T47D (cell line): ENCODE measurements at places on chromosomes 7 and 10.

GRCh38 chr10:110546077-110546476, 21.4 kb upstream of the SMC3 start:
- no peak for DNase-seq

DNA sequence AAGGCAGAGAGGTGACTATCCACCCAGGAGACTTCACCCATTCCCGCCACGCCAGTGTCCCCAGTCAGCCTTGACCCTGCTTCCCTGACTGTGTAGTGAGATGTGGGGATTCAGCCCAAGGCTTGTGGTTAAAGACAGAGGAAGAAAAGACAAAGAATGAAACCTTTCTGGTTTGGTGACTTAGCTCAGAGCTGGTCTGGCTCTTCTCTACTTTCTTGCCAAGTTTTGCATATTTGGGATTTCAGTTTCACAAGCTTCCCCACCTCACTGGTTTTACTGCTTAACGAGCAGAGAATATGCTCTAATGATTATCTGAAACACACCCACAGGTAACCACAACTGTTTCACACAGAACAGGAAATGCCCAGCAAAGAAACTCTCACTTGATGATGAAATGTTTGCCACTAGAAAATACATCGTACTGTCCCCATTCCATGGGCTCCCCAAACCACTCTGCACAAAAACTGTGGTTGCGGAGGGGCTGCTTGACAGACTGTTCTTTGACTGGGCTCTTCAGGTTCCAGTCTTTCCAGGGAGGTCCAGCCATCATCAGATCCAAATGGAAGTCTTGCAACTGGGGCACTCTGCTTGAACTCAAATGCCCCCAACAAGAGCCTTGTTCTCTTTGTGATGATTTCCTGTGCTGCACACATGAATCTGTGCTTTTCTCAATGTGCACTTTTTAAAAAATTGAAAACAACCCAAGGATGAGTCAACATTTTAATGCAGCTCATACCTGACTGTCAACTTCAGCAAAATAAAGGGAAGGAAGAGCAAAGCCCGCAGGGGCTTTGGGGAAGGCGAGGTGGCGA, 95.5 kb downstream of the CTBP2 start:
- peak; percentile 96 for DNase-seq

DNA sequence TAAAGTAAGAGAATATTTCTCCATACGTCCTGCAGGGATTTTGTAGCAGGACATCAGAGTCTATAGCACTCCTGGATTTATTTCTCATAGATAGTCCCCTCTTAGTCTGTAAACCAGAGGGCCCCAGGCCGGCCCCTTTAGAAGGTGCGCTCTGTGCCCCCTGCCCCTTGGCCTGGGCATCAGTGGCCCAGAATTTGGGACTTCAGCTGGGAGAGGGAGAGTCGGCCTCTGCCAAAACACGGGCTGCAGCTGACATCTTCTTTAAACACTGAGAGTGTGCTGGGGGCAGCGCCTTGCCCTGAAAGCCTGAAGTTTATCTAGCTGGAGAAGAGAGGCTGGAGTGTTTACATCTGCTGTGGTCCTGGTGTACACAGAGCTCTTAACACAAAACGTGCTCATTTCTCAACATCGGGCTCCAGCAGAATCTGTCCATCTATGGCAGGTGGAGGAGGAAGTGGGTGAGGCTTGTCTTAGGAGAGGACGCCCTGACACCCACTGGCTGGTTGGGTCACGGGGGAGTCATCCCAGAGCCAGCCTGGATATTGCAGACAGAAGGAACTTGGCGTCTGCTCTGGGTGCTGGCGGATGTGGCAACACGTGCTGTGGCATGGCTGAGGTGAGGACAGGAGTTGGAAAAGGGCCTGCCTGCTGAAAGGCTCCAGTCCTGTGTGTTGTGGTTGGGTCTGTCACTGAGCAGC, 5.0 kb upstream of the TACR2 start:
- no peak for DNase-seq

DNA sequence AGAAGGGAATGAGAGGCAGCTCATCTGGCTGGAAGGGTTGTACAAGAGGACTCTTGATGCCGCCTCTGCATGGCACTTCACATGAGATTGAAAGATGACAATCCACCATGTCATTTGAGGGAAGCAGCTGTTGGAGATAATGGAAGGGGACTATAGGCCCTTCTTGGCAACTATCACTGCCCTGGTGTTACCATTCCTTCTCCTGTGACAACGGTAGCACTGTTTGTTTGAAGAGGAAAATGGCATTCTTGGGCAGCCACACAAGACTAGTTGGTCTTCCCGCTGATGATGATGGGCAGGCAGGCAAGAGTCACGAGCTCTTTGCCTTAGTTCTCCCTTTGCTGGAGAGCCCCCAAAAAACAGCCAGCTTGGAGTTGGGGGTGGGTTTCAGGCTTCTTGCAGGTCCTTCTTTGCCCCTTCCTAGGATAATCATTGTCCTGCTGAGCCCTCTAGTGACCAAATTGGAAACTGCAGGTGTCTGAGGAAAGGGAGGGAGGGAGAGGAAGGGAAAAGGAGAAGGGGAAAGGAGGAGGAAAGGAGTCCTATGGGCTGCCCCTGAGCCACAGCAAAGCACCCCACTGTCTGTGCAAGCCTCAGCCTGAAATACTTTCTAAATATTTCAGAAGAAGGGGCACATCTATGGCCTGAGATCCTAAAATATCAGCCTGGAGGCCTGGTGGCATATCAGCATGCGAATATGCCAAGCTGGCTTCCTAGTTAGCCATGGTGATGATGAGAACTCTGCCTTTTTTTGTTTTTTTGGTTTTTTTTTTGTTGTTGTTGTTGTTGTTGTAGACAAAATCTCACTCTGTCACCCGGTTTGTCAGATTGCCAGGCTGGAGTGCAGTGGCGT, 165.6 kb upstream of the KMT2E start:
- peak; percentile 62 for DNase-seq

DNA sequence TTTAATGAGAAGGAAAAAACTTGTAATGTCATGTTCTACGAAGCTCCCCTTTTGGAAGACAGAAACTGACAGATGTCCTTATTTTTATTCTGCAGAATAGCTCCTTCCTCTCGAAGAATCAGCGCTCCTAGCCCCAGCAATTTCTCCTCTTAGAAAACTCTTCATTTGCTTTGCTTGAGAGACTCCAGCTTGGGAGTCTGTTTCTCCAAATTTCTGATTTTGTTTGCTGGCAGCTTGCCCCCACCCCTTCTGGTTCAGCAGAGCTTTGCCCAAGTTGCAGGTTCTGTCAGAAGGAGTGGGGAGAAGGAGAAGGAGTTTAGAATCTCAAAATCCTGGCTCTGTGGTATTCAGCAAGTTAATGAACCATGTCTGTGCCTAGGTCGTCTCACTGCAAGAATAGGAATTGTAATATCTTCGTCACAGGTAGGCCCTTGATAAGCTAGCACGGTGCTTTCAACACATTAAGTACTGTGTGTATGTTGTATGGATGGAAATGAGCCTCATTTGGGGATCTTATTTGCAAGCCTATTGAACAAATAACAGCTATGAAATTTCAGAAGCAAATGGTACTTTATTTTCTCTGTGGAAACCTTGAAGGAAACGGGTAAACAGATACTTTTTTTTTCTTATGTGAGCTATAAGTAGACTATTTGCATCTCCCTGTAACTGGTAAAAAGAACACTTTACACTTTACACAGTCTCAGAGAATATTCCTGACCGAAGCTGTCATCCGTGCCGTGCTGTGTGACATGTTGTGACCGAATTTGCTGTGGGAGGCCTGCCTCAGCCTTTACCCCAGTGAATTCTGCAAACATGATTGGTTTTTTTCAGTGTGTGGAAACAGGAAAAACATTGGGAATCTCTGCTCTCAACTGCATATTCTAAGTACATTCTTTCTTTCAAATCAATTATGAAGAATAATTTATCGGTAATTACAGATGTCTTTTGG, 290.9 kb downstream of the CAMK1D start:
- no peak for DNase-seq

DNA sequence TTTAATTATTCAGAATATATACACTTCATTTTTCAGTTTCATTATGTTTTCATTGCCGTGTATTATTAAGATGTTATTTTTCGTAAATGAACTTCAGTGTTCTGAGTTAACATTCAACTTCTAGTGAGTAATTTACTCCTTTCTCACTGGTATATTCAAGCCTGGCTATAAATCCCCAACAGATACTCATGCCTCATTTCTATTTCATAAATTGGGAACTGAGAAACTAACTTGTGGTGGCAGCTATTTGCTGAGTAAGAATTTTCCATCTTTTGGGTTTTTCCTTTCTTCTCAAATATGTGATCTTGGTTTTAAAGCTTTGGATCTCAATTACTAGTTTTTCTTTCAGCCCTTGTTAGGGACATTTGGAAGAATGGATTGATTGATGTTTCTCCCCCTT, 281.1 kb downstream of the CDK14 start:
- no peak for DNase-seq

GRCh38 chr10:15141136-15142054, 27.1 kb downstream of the NMT2 start:
- DNase-seq = no peak

GRCh38 chr7:28067171-28067570, 113.4 kb downstream of the JAZF1 start:
- DNase-seq = no peak

DNA sequence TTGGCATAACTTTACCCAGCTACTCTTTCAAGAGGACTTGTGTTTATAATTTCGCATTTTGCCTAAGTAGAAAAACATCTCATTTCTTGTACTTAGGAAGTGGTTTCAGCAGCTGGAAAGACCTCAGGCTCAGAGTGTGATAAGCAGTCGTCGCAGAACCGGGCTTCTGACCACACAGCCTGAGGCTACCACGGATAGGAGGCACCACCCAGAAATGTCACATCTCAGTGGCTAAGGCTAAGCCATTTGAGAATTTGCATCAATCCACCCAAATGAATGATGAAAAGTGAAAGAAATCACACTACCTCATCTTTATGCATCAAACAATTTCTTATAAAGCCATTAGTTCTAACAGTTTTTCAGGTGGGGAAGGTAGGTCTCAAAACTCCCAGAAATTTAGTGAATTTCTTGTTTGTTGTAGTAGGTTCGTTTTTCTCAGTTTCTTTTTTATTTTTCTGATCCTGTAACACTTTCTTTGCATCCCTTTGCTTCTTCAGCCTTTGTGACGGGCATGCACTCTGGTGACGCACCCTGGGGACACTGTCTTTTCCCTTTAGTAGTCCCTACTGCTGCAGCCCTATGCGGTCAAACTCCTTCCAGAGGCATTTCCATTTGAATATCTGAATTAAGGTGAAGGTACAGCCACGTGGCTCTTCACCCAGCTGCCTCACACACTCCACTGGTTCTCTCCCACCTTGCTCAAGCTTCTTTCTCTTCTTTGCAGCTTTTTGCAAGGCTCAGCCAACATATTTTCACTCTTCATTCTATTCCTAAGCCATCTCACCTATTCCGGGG, 68.5 kb downstream of the MAP3K8 start:
- DNase-seq = no peak

- no peak for DNase-seq
Observed at GRCh38 chr10:61761825-61762217, 99.1 kb downstream of the CABCOCO1 start.

DNA sequence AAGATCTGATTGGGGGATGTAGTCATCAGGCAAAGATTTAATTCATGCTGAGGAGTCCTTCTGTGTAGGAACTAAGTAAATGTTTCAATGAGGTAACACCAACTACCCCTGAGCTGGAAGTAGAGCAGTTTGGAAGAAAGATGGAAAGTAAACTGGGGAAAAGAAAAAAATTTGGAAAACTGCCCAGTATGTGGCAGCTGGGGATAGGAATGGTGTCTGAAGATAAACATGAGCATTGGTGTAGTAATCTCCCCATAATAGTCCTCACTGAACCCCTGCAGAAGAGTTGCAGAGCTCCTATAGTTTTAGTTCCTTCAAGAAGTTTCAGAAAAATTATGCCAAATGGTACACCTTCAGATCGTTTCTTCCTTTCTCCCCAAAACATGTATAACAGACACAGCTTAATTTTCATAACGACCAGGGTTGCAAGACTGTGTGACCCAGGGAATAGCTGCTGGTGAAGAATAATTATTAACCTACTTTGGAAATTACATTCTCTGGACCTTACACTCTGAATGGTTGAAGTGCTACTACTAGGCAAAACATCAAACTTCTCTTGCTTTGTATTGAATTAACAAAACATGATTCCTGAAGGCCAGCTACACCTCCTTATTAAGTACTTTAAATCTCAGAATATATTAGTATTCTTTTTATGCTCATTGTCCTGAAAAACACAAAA, 446.4 kb upstream of the NRG3 start:
- DNase-seq = no peak

DNA sequence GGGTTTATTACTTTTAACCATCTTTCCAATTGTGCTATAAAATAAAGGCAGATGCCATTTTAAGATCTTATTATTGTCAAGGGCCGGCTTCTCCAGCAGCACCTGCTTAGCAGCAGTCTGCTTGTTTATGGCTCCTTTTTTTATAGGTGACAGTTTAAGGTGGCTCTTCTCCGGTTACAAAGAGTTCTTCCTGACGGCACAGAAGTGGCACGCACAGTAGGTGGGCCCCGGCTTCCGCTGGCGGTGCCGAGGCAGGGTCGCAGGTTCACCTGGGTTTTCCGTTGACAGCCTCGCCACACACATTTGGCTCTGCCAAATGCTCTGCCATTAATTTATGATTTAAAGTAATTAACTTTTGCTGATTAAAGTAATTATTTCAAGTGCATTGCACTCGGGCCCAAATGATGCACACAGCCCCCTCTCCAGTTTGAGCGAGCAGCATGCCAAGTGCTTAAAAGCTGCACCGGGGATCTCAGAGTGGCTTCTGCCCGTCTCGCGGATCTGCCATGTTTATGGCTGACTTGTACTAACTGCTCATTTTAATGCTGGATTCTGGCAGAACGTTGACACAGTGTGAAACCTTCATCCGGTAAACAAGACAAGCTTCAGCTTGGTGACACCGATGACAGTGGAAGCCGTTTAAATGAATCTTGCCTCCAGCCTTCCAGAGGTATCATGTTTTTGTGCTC, 355.1 kb upstream of the MKI67 start:
- no peak for DNase-seq

GRCh38 chr10:84354623-84355022, 26.2 kb downstream of the CCSER2 start:
- no peak for DNase-seq

- no peak for DNase-seq
Observed at GRCh38 chr10:23094786-23095403, 484 bp upstream of the MSRB2 start.

DNA sequence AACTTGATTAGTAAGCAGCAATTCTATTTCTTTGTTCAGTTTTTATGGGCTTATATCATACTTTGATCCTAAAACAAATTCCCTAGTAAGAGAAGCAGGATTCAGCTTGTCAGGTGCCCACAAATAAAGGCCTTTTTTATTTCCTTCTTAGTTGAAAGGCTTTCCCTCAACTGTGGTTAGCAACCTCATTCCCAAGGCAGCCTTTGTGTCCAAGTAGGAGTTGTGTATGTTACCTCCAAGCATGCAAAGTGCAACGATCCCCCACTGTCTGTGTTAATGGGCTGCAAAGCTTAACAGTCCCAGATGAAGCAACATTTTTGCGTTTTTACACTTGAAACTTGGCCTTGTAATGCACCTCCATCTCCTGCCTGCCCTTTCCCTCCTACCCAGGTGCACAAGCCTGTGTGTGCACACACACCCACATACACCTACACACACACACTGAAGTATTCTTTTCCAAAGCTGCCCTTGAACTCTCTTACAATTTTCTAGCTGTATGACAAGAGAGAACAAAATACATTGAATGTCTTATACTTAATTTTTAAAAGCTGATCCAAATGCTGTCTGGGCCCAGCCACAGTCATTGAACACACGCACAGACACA, 278.2 kb downstream of the SNX13 start:
- DNase-seq = no peak
